Activated CD4-positive, alpha-beta T cell treated with anti-CD3 and anti-CD28 coated beads, Interleukin-2, Interleukin-6, amounts not matched to agents 100 ng/mL and 50 ng/mL, durations not matched to agents 16 hours and 8 hours (primary cell): ENCODE measurements at places on chromosomes 5 and 9.

DNA sequence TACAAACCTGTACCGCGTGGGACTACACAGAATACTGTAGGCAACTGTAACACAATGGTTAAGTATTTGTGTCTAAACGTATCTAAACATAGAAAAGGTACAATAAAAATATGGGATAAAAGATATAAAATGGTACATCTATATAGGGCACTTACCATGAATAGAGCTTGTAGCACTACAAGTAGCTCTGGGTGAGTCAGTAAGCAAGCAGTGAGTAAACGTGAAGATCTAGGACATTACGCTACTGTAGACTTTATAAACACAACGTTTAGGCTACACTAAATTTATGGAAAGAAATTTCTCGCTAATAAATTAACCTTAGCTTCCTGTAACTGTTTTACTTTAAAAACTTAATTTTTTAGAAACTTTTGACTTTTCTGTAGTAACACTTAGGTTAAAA lies 46.5 kb downstream of the MRPS27 start:
- no peak for DNase-seq

DNA sequence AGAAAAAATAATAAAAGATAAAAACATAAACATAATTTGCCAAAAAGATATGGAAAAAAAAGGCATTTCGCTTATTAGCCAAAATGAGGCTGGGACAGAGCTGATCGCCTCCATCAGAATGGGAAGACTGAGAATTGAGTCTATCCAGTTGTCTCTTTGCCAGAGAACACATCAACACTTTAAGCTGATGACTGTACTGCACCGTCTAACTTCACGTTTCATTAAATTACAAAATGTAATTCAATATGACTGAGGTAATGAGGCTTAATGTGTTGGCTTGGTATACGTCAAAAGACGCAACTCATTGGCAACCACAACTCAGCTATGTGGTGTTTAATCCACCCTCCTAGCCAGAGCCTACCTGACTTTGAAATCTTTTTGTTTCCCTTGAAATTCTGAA lies 462.7 kb upstream of the CD180 start:
- DNase-seq = no peak

DNA sequence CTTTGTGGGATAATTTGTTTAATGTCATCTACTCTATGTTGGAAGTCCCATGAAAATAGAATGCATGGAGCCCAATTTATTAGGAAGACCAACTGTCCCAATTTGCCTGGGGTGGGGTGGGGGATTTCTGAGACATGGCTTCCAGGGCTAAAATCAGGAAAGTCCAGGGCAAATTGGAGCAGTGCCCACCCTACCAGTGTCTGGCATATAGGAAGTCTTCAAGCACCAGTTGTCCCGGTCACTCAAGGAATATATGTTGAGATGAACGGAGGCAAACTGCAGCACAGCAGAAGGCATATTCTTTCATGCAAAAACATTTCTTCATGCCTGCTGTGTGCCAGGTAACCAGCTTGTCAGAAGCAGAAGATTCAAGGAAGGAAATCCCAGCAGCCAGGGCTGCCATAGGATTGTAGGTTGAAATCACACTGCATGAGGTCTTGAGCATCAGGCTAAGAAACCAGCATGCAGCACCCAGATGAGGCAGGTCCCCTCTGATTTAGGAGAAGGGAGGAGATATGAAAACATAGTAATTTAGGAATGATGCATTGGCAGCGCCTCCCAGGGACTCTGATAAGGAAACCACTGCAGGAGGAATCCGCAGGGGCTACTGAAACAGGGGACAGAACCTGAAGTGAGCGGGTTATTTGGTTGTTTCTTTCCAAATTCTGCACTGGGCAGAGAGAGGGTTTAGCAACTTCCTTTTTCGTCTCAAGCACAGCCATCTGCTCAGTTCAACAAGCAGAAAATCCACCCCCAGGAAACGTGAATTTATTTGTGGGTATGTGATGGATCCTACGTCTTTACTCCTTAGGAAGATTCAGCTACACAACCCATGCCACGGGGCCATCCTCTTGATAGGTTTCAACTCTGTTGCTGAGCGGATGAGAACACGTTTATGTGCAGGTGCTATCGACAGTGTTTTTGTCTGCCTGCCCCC lies 112.6 kb upstream of the CPEB4 start:
- no peak for DNase-seq

DNA sequence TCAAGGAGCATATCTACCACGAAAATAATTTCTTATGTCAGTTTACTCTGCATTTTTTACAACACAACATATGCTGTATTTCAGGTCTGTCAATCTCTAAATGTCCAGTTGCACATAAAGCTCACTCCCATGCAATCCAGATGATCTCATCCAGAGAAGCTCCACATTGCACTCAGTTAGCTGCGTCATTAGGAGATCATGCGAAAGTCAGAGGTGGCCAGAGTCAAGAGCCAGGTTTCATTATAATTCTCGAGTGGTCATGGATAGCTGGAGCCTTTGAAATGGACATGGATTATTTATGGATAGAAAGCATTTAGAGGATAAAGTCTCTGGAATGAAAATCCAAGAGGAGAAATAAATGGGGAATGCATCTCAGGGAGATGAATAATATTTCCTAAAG lies 232.3 kb downstream of the GAS1 start:
- no peak for DNase-seq

DNA sequence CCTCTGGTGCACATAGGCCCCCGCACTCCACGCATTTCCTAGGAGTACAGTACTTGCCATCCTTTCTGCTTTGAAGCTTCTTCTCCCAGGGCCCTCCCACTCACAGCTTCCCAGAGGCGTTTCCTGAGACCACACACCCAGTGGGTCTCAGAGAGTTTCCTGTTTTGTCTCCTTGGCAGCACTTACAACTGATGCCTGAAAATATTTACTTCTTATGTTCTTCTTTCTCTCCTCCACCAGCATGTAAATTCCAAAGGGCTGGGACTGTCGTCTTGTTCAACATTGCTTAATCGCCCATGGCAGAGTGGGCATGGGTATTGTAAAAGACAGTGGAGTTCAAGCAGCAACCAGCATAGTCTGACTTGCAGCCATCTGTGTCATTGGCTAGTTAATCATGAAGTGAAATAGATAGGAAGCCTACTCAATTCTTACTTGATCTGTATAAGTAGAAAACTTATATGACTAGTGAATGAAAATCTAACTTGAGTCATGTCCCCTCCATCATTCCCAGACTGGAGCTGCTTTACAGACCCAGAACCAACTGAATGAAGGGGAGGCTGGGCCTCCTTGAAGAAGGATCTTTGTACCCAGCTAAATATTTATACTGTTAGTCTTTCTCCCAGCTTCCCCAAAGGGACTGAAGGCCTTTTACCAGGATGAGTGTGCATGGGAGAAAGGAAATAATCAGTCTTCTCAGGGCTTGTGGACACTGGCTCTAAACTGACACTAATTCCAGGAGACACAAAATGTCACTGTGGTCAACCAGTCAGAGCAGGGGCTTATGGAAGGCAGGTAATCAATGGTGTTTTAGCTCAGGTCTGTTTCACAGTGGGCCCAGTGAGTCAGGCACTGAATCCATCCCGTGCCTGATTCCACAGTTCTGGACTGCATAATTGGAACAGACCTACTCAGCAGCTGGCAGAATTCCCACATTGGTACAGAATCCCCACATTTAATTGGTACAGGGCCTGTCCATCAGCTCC lies 116.4 kb downstream of the SV2C start:
- no peak for DNase-seq

DNA sequence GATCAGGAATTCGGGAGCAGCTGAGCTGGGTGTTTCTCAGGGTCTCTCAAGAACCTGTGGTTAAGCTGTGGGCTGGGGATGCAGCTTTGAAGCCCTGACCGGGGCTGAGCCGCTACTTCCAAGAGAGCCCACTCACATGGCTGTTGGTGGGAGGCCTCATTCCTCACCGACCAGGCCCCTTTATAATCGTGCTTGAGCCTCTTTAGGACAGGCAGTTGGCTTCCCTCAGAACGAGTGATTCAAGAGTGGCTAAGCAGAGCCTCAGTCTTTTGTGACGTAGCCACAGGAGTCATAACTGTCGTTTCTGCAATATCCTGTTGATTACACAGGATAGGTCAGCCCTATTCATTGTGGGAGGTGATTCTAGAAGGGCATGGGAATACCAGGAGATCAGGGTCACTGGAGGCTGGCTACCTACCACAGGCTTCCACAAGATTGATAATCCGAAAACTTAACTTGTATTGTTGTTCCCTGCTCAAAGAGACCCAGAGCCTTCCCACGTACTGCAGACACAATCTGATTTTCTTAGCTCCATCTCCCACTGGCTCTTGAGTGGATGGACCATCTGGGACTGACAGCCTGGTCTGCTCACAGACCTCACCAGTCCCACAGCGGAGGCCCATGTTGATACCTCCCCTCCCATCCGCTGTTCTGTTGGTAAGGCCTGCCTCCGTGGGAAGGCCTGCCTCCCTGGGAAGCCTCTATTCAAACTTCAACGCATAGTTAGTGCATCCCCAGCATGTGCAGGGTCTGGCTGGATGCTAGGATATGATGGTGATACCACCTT lies 3.0 kb upstream of the ERGIC1 start:
- DNase-seq = peak; percentile 12

DNA sequence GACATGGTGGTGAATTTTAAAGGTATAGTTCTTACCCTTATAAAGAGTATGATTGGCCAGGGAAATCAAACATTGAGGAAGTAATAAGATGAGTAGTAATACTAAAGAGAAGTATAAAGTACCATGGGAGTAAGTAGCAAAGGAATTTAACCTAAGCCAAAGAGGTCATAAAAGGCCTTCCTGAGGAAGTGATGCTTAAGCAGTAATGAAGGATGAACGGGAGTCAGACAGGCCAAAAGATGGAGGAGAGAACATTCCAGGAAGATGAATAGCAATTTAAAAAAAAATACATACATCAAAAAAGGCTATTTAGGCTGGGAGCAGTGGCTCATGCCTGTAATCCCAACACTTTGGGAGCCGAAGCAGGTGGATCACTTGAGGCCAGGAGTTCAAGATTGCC lies 29.0 kb downstream of the KLHL3 start:
- DNase-seq = no peak

- no peak for DNase-seq
Measured at GRCh38 chr9:87635656-87636501, 90.0 kb upstream of the CTSL start.

DNA sequence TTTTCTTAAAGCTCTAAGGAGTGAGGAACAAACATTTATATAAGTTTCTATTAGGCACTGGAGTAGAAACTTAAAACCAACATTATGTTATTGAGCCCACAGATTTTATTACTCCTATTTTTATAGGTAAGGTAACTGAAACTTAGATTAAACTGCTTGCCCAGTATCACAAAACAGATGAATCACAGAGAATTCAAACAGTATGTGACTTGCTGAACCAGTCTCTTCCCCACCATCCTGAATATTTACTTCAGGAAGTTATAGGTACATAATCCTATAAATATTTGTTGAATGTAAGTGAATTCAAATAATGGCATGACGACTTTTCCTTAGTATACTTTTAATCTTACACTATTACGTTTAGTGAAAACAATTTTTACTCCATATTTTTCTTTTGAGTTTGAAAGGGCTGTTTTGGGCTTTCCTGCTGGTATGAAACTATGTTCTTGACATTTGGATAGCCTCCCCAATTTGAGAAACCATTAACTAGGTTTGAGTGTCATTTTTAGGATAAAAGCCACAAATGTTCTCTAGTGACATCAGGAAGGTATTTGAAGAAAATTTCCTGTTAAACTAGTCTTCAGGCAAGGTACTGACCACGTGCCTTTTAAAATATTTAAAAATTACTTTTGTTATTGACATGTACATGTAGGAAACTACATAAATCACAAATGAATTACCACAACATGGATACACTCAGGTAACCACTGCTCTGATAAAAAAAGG lies 39.3 kb downstream of the PRRC1 start:
- no peak for DNase-seq

DNA sequence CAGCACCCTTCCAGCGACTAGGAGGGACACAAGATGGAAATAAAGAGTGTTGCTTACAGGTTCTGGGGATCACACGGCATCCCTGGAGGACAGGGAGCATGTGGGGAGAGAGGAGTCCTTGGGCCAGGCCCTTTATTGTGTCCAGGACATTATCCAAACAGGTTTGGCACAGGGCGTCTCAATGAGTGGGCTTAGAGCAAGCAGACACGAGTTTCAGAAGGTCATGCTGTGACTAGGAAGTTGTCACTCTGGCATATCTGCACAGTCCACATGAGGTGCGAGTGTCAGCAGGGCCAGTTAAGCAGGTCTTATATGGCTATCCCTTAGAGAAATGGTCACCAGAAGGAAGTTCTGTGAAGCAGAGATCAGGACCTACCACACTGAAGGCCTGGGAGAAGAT lies 174.5 kb upstream of the OTULINL start:
- no peak for DNase-seq

DNA sequence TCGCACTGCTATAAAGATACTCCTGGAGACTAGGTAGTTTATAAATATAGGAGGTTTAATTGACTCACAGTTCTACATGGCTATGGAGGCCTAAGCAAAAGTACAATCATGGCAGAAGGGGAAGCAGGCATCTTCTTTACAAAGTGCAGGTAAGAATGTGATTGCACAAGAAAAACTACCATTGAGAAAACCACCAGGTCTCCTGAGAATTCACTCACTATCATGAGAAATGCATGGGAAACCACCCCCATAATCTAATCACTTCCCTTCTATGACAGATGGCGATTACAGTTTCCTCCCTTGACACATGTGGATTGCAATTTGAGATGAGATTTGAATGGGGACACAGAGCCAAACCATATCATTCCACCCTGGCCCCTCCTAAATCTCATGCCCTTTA lies 121.2 kb upstream of the ST8SIA4 start:
- no peak for DNase-seq
